ENCODE measurements at places on chromosomes 4 and X.

GRCh38 chr4:120926358-120927025 is 4.0 kb upstream of the PRDM5 start:
- no peak for DNase-seq

DNA sequence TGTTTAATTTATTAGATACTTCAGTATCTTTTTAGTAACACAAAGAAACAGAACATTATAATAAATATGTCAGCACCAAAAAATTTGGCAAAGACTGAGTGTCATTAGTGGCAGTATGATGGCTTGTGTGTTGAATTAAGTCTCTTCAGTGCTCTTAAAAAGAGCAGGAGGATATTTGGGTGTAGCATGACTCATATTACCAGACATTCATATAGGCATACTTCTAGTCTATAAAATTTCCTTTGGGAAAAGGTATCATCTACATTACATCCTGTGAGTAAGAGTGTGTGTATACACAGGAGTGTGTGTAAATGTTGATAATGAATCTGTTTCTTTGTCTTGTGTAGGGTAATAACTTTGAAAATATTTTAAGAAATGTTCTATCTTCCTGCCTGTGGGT is 135.7 kb downstream of the CNKSR2 start:
- no peak for DNase-seq

DNA sequence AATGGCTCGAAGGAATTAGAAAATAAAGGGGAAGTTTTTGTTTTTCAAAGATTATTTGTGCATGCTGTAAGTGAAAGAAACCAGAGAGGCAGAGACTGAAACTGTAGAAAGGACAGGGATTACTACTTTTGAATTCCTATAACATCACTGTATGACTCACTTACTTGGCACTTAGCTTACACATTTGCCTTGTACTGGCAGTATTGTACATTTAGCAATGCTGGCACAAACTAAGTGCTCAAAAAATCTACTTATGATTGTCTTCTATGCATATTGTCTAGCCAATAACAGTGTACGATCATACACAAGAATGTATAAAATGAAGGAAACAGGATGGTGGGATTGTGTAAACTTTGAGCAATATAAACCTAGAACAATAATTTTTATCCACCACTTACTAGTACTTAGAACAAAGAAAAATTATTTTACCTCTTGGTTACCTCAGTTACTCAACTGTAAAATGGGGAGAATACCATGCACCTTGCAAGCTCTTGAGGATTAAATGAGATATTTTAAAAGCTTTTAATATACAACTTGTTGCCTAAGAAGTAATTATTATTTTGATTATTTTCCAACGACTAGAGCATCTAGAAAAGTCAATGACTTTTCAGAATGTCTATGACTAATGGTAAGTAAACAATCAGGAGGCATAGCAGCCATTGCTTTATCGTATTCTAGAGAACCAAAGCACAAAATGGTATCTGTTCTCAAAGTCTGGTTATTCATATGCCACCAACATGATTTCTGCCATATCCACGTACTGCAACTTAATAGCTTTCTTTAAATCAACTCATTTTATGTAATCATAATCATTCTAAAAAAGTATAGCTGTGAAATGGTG is 4.7 kb downstream of the FAM120C start:
- no peak for DNase-seq

DNA sequence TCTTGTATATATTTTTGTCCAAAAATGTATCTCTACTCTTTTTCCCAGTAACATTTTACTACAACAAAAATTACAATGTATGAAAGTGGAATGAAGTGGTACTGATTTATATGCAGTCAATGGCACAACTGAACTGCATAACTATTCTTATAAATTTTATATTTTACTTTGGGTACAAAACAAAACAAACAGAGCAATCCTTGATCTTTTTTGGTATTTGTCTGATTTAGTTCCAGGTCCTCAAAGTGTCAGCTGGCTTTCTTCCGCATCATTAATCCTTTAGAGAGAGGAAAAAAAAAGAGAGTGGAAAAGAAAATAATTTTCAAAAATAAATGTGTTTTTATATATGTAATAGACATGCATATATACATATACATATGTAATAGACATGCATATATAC is 252.4 kb upstream of the SLIT2 start:
- DNase-seq: no peak

GRCh38 chrX:155968791-155969190 is 28.7 kb upstream of the IL9R start:
- DNase-seq: no peak

DNA sequence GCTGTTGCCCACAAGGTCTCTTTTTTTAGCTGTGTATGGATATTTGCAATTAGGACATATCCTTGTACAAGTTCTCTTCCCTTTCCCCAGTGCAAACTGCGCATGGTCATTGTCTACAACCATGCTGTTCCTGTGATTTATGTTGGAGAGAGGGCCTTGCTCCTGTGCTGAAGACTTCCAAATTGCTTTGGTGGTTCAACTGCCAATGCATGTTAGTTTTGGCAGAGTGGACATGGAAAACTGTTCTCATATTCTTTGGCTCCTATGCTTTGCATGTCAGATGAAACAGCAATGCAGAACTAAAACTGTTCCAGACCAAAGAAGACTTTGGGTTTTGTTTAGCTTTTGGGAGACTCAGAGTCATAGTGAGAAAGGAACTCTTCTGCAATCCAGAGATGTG is 148.8 kb upstream of the EDNRA start:
- no peak for DNase-seq

DNA sequence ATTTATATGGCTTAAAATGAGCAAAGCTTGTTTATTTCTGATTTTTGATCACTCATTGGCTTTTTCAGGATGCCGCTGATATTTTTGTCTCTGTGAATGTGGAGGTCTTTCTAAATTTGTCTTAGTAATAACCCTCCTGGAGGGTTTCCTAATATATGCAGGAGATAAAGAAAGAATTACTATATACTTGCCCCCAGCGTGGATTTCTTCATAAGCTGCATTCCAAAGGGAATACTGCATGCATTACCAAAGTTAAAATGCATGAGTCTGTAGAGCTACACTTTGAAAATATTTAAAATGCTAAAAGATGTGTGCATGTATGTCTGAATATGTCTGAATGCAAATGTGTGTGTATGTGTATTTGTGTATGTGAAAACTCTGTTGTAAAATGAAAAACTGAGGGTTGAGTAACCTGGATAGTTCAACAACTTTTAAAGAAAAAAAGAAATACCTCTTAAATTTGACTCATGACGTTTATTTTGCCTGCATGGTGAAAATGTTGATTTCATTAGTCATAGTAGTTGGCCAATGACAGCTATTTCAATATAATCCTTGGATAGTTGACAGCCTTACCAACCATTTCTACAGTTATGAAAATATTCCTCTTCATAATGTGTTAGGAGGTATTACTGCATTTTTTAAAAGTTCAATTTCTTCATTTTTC is 113.2 kb upstream of the ZNF827 start:
- DNase-seq: no peak

DNA sequence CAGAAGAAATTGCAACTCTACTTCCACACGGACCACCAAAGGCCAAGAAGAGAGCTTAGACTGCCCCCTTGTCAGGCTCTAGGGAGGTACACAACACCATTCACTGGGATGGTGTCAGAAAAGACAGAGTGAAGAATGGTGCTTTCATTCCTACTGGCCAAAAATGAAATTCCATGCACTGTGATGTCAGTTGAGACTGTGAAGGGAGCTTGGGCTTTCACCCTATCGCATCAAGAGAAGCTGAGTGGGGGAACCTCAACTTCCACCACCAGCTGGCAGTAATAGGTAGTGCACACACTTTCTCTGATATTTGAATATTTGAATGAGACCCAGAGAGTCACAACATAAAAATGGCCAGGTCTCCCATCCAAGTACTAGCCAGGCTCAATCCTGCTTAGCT is 65.9 kb downstream of the ZNF711 start:
- DNase-seq: no peak

- DNase-seq: no peak
Observed at GRCh38 chrX:50988649-50989048, 78.1 kb downstream of the BMP15 start.

DNA sequence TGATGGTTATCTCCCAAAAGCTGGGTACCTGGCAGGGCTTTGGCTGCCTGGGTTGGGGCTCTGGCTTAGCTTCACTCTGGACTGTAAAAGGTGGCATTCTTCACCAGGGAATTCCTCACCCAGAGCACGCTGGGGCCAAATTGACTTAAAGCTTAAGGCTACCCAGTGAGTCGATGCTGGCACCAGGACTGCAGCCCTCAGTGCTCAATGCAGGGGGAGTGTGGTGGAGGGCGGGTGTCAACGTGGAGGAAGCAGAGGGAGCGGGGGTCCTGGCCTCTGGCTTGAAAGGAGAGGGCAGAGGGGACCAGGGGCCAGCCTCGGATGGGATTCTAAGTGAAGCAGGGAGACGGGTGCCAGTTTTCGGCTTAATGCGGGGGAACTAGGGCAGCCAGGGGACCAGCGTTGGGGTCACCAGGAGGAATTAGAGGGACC is 446 bp upstream of the FAM50A start:
- DNase-seq: no peak

All from stimulated activated CD4-positive, alpha-beta T cell treated with anti-CD3 and anti-CD28 coated beads, Interleukin-1b, Interleukin-23, amount 100 ng/mL, for 1 hour (primary cell).